Activated naive CD4-positive, alpha-beta T cell (primary cell): ENCODE measurements at places on chromosomes 7 and 10.

GRCh38 chr7:128840326-128841170 is 10.3 kb downstream of the FLNC start:
- no peak for DNase-seq

- DNase-seq, result no peak
These were observed 421.6 kb downstream of the PAXIP1 start for GRCh38 chr7:154581251-154581890.

- DNase-seq, result no peak
These were observed 179.3 kb downstream of the HECW1 start for GRCh38 chr7:43291789-43292188.

DNA sequence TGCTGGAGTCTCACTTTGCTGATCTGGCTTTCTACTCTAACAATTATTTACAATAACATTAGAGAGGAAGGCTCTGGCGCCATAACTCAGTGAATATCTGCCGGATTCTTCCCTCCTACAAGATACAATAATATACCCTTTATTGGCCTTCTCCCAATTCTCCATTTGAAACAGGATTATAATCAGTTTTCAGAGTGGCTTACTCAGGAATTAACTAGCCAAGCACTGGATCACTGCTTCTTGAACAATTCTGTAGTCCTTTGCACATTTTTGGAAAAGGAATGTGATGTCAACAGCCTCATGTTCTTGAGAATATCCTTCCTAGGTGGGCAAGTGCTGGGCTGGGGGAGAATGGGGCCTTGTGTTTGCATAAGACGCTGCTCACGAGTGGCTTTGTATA is 125.9 kb downstream of the HIPK2 start:
- no peak for DNase-seq

DNA sequence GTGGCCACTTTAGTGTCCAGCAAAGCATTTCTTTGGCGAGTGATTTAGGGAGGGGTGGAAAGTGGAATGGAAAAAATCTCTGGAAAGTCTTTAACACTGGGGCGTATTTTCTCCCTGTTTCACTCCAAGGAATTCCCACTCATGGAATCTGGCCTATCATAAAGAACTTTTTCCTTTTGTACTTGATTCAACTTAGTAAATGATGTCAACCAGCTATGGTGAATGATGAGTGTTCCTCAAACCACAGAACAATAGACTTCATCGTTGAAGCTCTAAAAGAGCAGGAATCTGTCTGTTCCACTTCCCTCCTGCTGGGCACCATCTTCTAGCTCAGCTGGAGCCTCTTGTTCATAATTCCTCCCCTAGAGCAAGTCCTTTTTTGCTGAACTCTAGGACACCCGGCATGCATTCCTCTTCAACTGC is 66.5 kb downstream of the EPDR1 start:
- no peak for DNase-seq

DNA sequence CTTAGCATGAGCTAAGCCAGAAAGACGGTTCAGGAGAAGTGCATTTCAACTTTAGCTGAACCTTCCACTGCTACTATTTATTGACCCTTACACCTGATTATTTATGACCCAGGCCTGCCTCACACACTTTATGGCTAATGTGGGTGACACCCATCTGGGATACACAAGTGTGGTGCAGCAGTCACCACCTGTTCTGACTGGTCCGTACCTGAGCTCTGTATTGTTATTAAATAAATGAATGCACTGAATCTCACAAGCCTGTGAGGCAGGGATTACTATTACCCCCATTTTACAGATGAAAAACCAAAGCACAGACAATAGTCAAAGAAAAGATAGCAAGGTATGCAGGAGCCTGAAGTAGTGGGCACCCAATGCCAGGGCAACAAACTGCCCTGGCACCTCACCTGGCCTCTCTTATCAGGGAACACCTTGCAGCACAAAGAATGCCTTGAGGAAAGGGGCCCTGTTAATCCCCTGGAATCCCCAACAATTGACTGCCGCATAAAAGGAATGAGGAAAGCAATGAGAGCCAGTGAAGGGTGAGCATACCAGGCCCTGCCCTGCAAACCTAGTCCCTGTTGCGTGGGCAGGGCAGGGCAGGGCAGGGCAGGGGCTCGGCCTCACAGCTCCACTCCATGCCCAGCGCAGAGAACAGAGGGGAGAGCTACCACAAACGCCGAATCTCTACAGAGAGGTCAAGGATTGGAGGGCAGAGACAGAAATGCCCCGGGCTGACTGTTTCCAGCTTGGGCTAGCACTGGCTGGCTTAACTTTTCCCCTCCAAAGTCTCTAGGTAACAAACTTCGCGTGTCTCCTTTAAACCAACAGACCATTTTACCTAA is 1.3 kb downstream of the ANXA11 start:
- no peak for DNase-seq

DNA sequence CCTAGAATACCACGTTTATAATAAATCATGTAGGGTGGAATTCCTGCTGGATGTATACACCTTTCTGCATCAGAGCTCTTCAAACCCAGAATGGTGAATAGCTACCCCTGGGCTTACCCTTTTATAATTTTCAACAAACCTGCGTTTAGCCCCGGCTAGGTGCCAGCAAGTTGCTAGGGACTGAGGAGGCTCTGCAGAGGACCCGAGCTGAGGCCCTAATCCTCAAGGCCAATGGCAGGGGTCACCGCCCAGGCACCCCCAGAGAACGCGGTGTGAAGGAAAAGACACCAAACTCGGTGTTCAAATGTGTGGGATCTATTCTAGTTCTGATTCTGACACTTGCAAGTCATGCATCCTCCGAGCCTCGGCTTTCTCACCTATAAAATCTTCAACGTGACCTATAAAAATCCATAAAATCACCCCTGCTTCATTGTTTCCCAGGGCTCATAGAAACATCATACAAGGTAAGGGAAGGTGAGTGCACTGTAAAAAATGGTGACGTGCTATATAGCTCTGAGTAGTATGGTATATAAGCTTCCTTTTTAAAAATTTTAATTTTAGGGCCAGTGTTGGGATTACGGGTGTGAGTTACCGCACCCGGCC is 2.5 kb upstream of the ANXA11 start:
- no peak for DNase-seq

GRCh38 chr7:1999278-1999984 is 233.3 kb downstream of the MAD1L1 start:
- DNase-seq, result no peak

DNA sequence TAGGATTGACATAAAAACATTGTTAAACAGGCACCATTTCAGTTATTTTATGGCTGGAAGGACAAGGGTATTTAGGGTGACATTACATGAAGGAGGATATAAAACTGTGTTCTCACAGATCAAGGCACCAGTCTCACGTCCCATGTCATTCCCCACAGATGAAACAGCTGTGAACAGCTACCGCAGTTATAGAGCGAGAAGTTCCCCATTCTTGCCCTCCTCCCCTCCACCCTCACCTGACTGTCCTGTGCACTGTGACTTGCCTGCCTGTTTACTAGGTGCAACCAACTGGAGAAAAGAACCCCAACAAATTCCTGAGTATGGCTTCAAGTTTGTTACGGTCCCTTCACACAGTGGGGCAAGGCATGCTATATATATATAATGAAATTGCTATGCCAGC is 141.6 kb downstream of the SND1 start:
- DNase-seq, result no peak
